Omental fat pad (tissue), 4 donors: ENCODE measurements at places on chromosomes 12 and 14. TPM values are rescaled to one million over a fixed set of nuclear protein-coding genes. Genes with fewer than 3 reads are reported as not detected.

Gene TMEM52B
- total RNA-seq: 0.84 TPM

Gene CLEC1B
- not detected for total RNA-seq

Gene GPR137C
- total RNA-seq: 1.1 TPM

Gene RNASE7
- not detected for total RNA-seq

Gene YY1
- 46.1 TPM for total RNA-seq

Gene STYK1
- not detected for total RNA-seq

Gene KCNA1
- 0.36 TPM for total RNA-seq

Gene HOXC4
- 0.84 TPM for total RNA-seq

Gene CABP1
- 10.4 TPM for total RNA-seq

Gene INHBC
- total RNA-seq: not detected

Gene CBLN3
- total RNA-seq: 3.6 TPM

Gene GPR84
- 2.9 TPM for total RNA-seq

Gene CLEC4E
- 37.8 TPM for total RNA-seq

Gene TAS2R10
- 1.9 TPM for total RNA-seq

Gene HSPB8
- 32.7 TPM for total RNA-seq

Gene AMDHD1
- total RNA-seq: 0.69 TPM

Gene CELA1
- not detected for total RNA-seq

Gene GLI1
- 0.60 TPM for total RNA-seq

Gene ARHGDIB
- total RNA-seq: 259 TPM
